Non-pigmented ciliary epithelial cell (primary cell): ENCODE measurements at places on chromosomes 16 and 17.

- no peak for DNase-seq
Observed at GRCh38 chr17:79152636-79153035, 78.0 kb downstream of the ENGASE start.

DNA sequence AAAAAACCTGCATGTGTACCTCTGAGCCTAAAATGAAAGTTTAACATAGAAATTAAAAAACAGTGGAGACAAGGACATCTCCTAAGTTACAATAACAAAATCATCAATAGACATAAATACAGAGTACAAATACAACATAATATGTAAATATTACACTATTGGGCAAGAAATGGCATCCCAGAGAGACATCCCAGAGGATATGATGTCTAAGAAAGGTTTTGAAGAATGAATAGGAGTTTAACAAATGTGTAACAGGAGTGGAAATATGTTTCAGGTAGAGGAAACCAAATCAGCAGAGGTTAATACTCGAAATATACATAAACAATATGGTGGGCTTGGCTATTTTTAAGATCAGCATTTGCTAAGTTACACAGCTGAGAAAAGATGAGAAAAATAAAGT, 447.7 kb upstream of the MAF start:
- no peak for DNase-seq

GRCh38 chr16:67910158-67910557, 17.1 kb downstream of the PSKH1 start:
- no peak for DNase-seq

DNA sequence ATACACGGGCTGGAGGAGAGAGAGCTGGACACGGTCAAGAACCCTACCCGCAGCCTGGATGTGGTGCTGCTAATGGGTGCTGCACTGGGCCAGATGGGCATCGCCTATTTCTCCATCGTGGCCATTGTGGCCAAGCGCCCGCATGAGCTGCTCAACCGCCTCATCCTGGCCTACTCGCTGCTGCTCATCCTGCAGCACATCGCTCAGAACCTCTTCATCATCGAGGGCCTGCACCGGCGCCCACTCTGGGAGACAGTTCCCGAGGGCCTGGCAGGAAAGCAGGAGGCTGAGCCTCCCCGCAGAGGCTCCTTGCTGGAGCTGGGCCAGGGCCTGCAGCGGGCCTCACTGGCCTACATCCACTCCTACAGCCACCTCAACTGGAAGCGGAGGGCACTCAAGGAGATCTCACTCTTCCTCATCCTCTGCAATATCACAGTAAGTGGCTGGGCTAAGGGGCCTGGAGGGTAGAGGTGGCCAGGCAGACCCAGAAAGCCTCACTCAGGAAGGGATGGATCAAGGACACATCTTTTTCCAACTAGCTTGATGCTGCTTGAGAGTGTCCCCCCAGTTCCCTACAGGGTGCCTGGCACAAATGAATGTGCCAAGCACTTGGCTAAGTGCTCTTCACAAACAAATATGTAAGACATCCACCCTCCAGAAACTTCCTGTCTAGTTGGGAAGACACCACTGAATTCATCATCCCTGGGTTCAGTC, 11.5 kb downstream of the OTOP3 start:
- no peak for DNase-seq

- DNase-seq, result no peak
Observed at GRCh38 chr17:29255926-29256522, 9.4 kb downstream of the CRYBA1 start.

- no peak for DNase-seq
Observed at GRCh38 chr16:79415983-79416640, 184.4 kb downstream of the MAF start.

DNA sequence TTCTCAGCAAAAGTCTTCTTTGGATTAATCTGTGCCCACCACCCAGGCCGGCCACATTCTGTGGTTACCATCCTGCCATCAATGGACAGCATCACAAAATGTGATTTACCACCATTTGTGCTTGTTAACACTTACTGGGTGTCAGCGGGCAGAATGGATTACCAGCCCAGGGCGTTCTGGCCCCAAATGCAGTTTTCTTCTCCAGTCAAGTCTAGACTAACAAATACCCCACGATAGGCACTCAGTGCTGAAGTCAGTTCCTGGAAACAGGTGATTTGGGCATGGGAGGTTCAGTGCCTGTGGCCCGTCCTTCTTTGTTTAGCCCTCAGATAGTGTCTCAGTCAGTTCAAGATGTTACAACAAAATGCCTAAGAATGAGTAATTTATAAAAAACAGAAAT, 38.8 kb upstream of the PHOSPHO1 start:
- DNase-seq, result no peak

- no peak for DNase-seq
Observed at GRCh38 chr16:49441366-49441780, 67.8 kb downstream of the C16orf78 start.

DNA sequence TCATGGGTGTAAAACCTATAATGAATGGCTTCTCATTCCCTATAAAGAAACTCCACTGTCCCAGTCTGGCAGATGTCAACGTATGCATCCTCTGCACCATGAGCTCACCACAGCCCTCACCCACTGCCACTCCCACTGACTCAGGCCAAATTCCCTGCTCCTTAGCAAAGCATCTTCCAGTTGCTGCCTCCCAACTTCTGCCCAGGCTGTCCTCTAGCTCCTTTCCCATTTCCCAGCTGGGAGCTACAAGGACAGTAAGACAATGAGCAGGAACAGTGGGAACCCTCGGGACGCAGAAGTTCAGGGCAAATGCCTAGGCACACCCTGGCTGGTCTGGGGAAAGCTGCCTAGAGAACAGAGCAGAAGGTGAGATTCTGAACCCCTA, 9.1 kb upstream of the THAP11 start:
- no peak for DNase-seq

GRCh38 chr17:18005496-18005895, 32.8 kb downstream of the DRC3 start:
- no peak for DNase-seq

DNA sequence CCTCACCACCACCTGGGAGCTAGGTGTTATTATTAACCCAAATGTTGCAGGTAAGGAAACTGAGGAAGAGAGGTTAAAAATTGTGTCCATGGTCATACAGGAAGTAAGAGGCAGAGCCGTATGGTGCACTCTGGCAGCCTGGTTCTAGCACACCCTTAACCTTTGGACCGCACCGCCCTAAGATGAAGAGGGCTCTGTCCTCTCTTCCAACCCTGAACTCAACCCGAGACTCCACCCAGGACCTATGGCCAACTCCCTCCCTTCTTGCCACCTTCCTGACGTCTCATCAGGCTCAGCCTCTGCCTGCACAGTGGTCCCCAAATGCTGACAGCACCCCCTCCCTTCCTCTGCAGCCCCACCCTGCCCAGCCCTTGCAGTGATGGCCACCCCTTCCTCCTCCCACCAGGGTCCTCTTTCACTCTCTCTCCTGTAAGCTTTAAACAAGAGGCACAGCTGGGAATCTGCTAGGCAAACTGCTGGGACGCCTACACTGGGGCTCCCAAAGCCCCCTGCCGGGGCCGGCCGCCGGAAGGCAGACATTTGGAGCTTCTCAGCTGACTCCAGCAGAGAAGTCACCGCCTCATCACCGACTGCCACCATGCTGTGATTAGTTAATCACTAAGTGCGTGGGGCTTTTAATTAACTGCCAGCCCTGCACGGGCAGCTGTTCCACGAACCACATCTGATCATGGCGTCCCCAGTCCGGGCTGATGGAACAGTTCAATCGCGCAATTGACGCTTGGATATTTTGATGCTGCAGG, 16.7 kb upstream of the C16orf78 start:
- no peak for DNase-seq

GRCh38 chr17:42843358-42843934, 934 bp upstream of the AOC2 start:
- DNase-seq, result no peak

GRCh38 chr16:74691093-74691855, 9.4 kb downstream of the MLKL start:
- no peak for DNase-seq

- DNase-seq, result no peak
Observed at GRCh38 chr17:73029991-73030390, 62.5 kb downstream of the SLC39A11 start.

GRCh38 chr17:61457226-61457983, 5.2 kb downstream of the TBX4 start:
- DNase-seq, result no peak
